Stimulated activated CD8-positive, alpha-beta memory T cell treated with anti-CD3 and anti-CD28 coated beads, Interleukin-7, amount 100 ng/mL, for 1 hour (primary cell): ENCODE measurements at places on chromosomes 16 and 17.

DNA sequence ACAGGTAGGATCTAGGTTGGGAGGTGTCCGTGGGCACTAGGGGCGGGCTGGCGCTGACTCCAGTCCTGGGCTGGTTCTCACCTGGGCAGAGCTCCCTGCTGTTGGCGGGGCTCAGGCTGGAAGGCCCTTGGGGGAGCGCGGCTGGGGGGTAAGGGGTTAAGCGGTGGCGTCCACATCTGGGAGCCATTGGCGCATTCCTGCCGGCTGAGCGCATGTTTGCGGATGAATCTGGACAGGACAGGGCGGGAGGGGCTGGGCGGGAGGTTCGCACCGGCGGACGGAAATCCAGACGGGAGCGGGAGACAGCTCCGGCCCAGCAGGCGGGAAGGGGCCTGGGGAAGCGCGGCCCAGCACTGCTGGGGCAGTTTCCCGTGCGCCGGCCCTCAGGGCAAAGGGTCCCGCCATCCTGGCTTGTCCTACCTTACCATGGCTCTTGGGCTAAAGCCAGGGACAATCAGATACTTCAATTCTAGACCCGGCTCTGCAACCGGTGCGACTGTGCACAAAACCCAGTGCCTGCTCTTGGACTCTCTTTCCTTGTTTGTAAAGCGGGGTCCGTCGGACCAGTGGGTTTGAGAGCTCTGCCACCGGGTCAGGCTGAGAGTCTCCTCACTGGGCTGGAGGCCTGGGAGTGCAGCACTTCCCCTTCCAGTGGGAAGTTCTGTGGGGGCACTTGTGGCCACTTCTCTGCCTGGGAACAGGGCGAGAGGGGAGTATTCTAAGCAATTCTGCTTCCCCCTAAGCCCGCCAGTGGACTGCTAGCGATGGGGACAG lies 7.8 kb downstream of the RARA start:
- DNase-seq, result no peak

DNA sequence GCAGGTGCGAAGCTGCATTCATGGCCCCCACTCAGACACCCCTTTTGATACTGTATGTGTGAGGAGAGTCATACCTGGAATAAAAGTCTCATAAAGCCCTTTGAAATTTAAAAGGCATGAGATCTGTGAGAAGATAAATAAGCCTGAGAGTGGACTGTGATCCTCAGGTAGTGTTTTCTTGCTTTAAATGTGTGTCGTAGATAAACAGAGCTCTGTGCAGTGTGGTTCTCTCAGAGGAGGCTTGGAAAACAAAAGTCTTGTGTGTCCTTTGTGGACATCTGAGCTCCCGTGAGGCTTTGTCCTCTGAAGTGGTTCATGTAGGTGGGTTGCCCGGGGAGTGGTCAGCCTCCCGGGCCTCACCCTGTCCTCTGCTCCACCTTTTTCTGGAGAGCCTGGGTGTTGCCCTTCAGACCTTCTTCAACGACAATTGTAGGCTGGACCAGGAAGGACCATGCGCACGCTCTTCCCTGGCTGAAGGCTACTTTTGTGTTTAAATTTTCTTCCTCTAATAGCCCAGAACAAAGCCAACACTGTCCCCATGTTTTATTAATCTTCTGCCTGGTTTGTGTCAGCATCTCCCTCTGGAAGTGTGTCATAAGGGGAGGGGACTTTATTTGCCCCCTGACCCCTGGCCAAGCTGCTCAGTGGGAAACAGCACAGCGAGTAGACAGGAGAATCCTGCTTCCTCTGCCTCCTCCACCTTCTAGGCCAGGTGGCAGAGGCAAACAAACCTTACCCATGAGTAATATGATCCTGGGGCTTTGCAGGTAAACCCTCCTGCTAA lies 151.2 kb downstream of the MSI2 start:
- no peak for DNase-seq

DNA sequence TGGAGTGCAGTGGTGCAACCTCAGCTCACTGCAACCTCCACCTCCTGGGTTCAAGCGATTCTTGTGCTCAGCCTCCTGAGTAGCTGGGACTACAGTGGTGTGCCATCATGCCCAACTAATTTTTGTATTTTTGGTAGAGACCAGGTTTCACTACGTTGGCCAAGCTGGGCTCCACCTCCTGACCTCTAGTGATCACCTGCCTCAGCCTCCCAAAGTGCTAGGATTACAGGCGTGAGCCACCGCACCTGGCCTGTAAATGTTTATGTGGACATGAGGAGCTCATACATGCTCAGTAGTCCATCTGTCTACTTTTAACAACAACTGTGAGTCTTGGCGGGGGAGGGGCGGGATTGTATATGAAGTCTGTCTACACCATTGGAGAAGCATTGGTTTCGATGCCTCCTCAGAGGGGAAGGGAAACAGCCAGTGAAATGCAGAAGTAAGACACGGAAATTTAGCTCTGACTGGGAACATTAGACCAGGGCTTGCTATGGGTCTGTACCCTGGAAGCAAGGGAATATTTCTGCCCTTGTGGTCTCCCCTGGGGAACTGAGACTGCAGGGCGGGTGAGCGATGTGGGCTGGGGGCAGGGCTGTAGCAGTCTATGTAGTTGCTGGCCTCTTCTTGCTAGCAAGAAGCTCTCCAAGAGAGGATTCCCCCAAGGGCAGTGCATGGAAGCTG lies 9.3 kb downstream of the NUBP1 start:
- DNase-seq, result no peak

DNA sequence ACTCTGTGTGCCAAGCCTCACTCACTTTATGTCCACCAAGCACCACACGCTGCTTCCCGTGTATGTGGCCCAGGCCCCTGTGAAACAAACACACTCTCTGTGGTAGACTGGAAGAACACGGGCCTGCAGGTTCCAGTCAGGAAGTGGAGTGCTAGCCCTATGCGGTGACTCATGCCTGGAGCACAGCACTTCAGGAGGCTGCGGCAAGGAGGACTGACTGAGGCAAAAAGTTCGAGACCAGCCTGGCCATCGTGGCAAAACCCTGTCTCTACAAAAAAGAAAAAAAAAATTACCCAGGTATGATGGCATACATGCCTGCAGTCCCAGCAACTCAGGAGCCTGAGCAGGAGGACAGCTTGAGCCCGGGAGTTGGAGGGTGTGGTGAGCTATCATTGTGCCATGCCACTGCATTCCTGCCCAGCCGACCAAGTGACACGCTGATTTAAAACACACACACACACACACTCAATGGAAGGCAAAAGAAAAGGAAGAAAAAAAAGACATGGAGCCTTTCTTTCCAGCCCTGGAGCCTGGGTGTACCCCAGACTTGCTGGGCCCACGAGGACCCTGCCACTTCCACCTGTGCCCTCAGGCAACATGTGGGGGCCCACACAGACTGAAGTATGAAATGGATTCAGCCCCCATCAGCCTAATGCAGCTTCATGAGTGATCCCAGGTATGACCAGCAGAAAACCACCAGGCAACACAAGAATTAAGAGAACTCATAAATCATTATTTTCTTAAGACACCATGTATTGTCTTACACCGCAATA lies 126.6 kb downstream of the ANKRD11 start:
- no peak for DNase-seq

DNA sequence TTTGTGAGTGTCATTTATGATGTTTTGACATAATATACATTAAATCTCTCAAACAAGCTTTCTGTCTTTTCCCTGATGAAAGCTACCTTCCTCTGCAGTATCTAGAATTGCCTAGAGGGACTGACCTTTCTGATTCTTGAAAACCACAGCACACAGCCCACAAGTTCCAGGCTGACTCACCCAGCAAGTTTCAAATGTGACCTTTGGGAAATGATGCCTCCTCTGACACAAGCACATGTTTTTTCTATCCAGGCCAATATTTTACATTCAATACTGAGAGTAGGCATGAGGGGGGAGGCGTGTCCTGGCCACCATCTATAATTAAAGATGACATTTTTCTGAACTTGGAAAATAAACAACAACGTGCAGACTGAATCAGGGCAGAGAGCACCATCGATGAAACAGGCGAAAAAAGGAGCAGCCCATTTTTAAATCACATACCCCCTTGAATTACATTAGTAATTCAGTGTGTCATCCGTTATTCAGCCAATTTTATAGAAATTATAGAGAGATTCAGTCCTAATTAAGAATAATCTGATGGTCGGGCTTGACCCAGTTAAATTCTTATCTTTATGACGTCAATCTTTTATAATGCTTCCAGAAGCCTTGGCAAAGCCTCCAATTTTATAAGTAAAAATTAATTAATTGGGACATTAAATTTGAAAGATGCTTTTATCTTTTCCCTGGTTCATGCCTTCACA lies 292.6 kb upstream of the CDH11 start:
- no peak for DNase-seq

- DNase-seq, result no peak
Observed at GRCh38 chr16:35182943-35183550, 1723.6 kb downstream of the TP53TG3F start.

DNA sequence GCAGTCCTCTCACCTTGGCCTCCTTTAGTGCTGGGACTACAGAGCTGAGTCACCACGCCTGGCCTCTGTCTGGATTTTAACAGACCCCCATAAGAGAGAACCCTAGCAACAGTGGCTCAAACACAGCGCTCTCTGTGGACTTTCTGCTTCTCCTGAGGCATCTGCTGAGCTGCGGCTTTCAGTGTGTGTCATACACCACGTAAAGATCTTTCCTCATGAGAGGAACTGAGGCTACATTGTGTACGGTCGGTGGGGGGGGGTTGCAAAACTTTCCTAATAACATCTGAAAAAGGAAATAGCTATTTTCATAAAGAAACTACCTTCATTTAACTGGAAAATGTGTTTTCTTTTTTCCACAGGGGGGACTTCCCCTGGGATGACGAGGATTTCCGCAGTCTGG lies 32.9 kb downstream of the DEF8 start:
- no peak for DNase-seq

DNA sequence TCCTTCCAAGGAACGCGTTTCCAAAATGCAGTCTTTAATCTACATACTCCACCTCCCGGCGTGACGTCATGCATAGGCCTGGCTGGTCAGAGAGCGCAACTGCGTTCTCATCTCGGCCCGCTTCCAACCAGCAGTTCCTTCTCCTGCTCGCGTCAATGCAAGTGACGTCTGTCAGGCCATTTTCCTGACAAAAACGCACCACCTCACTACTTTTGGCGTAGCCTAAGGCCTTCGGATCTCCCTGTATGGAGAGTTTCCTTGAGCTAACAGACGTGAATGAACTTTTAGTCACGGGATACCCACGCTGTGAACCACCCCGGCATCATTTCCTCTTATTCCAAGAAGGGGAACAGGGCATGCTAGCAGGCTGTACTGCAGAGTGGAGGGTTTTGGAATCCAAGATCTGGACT lies 25.0 kb downstream of the TEX14 start:
- no peak for DNase-seq

GRCh38 chr17:32992321-32993033 lies 830 bp downstream of the SPACA3 start:
- no peak for DNase-seq

- no peak for DNase-seq
Observed at GRCh38 chr17:74690409-74690825, 22.3 kb downstream of the CD300LF start.

GRCh38 chr16:53666786-53667415 lies 36.8 kb downstream of the RPGRIP1L start:
- DNase-seq, result no peak

DNA sequence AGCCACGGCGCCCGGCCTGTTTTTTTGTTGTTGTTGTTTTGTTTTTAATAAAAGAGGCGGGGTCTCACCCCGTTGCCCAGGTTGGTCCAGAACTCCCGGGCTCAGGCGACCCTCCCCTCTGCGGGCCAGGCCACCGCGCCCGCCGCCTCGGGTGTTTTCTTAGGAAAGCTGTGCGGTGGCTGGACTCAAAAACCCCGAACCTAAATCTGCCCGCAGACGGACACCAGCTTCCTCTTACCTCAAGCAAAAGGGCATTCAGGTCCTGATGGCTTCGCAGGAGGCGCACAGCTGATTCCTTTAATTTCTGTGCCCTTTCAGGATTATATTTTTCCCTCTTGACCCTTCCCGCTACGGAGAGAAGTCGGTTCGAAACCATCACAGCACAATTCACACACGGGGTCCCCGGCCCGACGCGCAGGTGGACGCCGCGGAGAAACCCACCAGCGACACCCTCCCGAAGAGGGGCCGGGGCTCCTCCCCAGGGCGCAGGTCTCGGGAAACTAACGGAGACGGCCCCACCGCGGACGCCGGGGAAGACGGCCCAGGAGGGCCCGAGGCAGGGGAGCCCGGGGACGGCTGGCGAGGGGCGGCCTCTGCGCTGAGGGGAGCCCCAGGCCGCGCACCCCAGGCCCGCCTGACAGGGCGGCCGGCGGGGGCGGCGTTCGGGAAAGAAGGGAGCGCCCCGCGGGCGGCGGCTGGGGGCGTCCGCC lies 653 bp downstream of the FANCA start:
- no peak for DNase-seq

DNA sequence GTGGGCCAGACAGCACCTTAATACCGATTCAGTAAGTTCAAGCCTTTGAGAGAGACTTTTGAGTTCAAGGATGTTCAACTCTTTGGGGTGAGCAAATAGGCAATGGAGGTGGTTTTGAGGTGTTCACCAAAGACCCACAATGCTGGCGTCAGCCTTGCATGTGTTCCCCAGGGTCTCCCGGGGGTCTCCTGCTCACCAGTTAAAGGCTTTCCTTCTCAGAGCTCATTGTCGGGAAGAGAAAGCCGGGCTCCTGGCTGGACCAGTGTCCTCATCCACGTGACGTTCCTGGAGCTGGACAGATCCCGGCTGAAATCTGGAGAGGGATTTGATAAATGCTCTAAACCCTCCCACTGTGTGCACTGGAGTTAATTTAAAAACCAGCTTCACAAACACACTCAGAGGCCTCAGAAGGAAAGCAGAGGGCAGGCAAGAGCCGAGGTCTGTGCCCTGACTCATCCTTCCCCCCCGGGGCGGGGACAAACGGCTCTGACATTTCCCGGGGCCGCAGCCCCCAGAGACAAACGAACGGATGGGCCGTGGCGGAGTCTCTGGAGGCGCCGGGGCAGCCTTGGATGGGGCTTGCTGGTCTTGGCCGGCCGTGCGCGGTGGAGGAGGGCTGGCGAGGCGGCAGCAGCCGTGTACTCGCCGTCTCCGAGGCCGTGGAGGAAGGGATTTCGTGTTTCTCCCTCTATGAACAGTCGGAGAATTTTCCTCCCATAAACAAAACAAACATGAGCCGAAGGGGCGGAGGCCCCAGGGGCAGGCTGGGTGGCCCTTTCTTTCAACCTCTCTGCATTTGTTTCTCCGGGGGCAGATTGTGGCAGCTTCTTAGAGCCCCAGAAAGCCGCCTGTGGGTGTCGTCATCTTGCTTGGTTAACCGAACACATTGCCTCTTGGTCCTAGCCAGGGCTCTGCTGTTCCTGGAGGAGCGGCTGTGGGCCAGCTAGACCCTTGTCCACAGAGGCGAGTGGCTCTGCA lies 94.2 kb downstream of the NTN1 start:
- peak; percentile 2 for DNase-seq

- DNase-seq, result no peak
Observed at GRCh38 chr17:4130715-4131114, 12.1 kb downstream of the ZZEF1 start.

GRCh38 chr17:65868881-65869280 lies 307.4 kb upstream of the AXIN2 start:
- DNase-seq, result no peak

- DNase-seq, result no peak
Observed at GRCh38 chr17:16199093-16199492, 16.2 kb downstream of the NCOR1 start.

- no peak for DNase-seq
Observed at GRCh38 chr17:29045734-29046472, 3.0 kb downstream of the PIPOX start.
